ENCODE measurements at places on chromosomes 2 and 18. TPM values are rescaled to one million over a fixed set of nuclear protein-coding genes. Genes with fewer than 3 reads are reported as not detected.
A peak's percentile ranks its signal among the peaks of the same experiment; 100 is the strongest.

The UGT1A10 gene
- total RNA-seq = not detected

The RAPGEF4 gene
- total RNA-seq = 1.8 TPM

The GREB1L gene
- total RNA-seq = 251 TPM

The GPR155 gene
- 0.37 TPM for total RNA-seq

The CNGA3 gene
- total RNA-seq = not detected

The PROC gene
- total RNA-seq = 0.25 TPM

The DOK6 gene
- 0.43 TPM for total RNA-seq

The FASTKD1 gene
- 60.3 TPM for total RNA-seq

The POTEE gene
- 6.5 TPM for total RNA-seq

The SUPT7L gene
- 35.7 TPM for total RNA-seq

The SP9 gene
- not detected for total RNA-seq

DNA sequence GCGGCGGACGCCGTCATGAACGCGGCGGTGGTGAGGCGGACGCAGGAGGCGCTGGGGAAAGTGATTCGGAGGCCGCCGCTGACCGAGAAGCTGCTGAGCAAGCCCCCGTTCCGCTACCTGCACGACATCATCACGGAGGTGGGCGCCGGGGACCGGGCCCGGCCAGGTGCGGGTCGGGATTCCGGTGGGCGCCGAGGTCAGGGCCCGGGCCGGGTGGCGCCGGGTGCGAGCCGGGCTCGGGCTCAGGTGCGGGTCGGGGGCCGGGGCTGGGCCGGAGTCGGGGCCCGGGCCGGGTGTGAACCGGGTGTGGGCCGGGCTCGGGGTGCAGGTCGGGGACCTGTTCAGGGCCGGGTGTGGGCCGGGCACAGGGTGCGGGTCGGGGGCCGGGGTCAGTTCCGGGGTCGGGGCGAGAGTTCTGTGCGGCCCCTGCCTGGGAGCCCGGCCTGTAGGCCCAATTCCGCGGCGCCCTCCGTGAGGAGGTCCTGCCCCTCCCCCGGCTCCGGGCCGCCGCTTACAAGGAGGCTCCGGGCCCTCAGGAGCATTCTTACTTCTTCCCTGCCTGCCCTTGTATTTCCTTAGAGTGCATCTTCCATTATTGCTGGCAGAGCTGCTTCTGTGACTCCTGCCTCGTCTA, 447 bp downstream of the TRAF3IP1 start:
- H3K27ac ChIP-seq = no peak overlapping the region
- H3K27me3 ChIP-seq = peaks cover 18% of the 10 kb centered on the region
- DNase-seq = peak; percentile 63
- H3K36me3 ChIP-seq = no peaks in the 10 kb centered on the region
- peaks cover 6% of the 10 kb centered on the region for H3K4me1 ChIP-seq

GRCh38 chr2:231960810-231961348, 634 bp upstream of the DIS3L2 start:
- DNase-seq = no peak
- H3K27me3 ChIP-seq = no peaks in the 10 kb centered on the region
- no peak overlapping the region for H3K27ac ChIP-seq
- no peaks in the 10 kb centered on the region for H3K36me3 ChIP-seq
- peaks cover 5% of the 10 kb centered on the region for H3K4me1 ChIP-seq

GRCh38 chr2:138632066-138632620, 130.6 kb downstream of the SPOPL start:
- no peak overlapping the region for H3K27ac ChIP-seq
- H3K4me1 ChIP-seq = no peaks in the 10 kb centered on the region
- H3K36me3 ChIP-seq = no peaks in the 10 kb centered on the region
- H3K27me3 ChIP-seq = no peaks in the 10 kb centered on the region
- no peak for DNase-seq

DNA sequence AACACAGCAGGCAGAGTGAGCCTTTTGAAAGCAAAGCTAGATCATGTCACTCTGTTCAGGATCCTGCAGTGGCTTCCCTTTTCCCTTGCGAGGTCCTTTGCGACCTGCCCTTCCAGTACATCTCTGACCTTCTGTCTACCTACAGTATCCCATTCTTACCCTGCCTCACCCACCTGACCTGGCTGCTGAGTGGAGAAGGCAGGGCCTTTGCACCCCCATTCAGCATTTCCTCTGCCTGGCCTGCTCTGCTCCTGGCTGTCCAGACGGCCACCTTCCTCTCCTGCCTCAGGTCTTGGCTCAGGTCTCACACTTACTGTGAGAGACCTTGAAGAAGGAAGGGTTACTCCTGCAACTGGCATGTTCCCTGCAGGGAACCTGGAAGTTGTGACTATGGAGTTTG, 77.4 kb downstream of the MAPRE2 start:
- no peak overlapping the region for H3K27ac ChIP-seq
- H3K4me3 ChIP-seq = no peak overlapping the region
- H3K4me1 ChIP-seq = peaks cover 21% of the 10 kb centered on the region
- H3K27me3 ChIP-seq = no peaks in the 10 kb centered on the region
- no peaks in the 10 kb centered on the region for H3K36me3 ChIP-seq

GRCh38 chr18:22667156-22667555, 249.4 kb upstream of the CTAGE1 start:
- no peak overlapping the region for H3K4me3 ChIP-seq

DNA sequence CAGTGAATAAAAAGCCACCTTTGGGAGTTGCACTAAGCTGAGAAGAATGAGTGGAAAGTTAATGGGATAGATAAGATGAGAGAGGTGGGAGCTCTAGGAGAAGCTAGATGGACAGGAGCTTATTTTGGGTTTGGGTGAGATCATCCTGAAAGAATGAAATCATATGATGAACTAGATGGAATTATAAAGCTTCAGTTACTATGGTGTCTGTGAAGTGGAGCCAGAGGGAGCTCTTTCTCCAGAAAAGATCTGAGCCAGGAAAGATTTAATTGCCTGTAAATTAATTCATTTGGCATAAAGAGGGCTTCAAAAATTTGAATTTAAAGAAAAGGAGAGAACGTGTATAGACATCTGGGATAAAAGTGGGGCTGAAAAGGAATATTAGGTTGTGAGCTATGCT, 10.3 kb downstream of the DNAH6 start:
- no peak overlapping the region for H3K4me3 ChIP-seq
- no peak for DNase-seq
- H3K4me1 ChIP-seq = no peaks in the 10 kb centered on the region
- H3K27me3 ChIP-seq = no peaks in the 10 kb centered on the region
- no peaks in the 10 kb centered on the region for H3K36me3 ChIP-seq
- H3K27ac ChIP-seq = no peak overlapping the region

DNA sequence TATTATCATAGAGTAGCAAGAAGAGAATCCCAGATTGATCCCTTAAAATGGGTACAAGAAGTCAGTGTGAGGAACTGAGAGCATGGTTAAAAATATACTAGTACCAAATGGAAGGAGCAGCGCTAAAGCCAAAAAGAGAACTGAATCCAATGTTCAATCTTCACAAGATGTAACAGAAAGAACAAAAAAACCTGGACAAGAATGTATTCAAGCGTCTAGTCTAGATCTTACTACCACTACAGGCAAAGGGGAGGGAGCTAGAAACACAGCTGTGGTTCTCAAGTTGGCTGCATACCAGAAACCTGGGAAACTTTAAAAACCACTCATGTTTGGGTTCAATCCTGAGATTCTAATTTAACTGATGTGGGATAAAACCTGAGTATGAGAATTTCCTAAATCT, 57.5 kb downstream of the PIAS2 start:
- no peaks in the 10 kb centered on the region for H3K27me3 ChIP-seq
- H3K36me3 ChIP-seq = no peaks in the 10 kb centered on the region
- no peak overlapping the region for H3K4me3 ChIP-seq
- no peak for DNase-seq
- H3K4me1 ChIP-seq = no peaks in the 10 kb centered on the region

- DNase-seq = peak; percentile 27
- H3K4me3 ChIP-seq = no peak overlapping the region
- no peaks in the 10 kb centered on the region for H3K36me3 ChIP-seq
- H3K27me3 ChIP-seq = no peaks in the 10 kb centered on the region
Measured at GRCh38 chr2:128261245-128262128, 57.2 kb downstream of the HS6ST1 start.

- no peaks in the 10 kb centered on the region for H3K36me3 ChIP-seq
- H3K27me3 ChIP-seq = no peaks in the 10 kb centered on the region
- no peak overlapping the region for H3K4me3 ChIP-seq
- no peak for DNase-seq
Measured at GRCh38 chr18:48778344-48779011, 172.3 kb downstream of the SMAD7 start.

DNA sequence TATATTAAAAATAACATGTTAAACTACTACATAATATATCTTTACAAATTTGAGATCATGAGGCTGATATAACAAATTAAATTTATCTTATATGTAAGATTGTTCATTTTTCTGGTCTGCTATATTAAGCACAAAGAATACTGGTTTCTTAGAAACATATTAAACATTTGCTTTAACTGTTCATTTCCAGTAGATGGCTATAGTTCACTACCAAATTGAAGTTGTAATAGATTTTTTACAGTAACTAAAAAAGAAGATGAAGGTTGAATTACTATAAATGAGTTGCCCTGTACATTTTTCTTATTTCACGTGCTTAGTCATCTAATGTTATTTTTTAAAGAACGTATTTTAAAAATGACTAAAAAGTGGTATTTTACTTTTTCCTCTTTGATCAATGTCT, 57.0 kb downstream of the ZNF407 start:
- DNase-seq = no peak

GRCh38 chr2:118430510-118431164, 342.4 kb downstream of the INSIG2 start:
- no peak overlapping the region for H3K4me3 ChIP-seq
- no peak overlapping the region for H3K27ac ChIP-seq
- no peak for DNase-seq
- peaks cover 5% of the 10 kb centered on the region for H3K27me3 ChIP-seq
- no peaks in the 10 kb centered on the region for H3K36me3 ChIP-seq

GRCh38 chr2:95296880-95297487, at the start of gene KCNIP3:
Gene KCNIP3 (plus strand): TSS chr2:95297347. CDS start chr2:95297439, 92 bp downstream.
- no peak within 1 kb of the TSS for H3K27ac ChIP-seq
- no peaks in the 10 kb centered on the region for H3K4me1 ChIP-seq
- no peaks in the 10 kb centered on the region for H3K27me3 ChIP-seq
- DNase-seq = peak; percentile 52

- peak; percentile 65 for DNase-seq
- H3K27ac ChIP-seq = no peak overlapping the region
- H3K36me3 ChIP-seq = no peaks in the 10 kb centered on the region
Measured at GRCh38 chr2:16617282-16618266, 48.1 kb downstream of the CYRIA start.

- DNase-seq = no peak
- no peaks in the 10 kb centered on the region for H3K27me3 ChIP-seq
- no peaks in the 10 kb centered on the region for H3K36me3 ChIP-seq
- H3K27ac ChIP-seq = no peak overlapping the region
- no peak overlapping the region for H3K4me3 ChIP-seq
- H3K4me1 ChIP-seq = peaks cover 9% of the 10 kb centered on the region
Measured at GRCh38 chr2:150426315-150426714, 61.2 kb downstream of the RND3 start.

- H3K27me3 ChIP-seq = no peaks in the 10 kb centered on the region
- H3K27ac ChIP-seq = no peak overlapping the region
- DNase-seq = no peak
Measured at GRCh38 chr2:46320141-46320567, 22.9 kb downstream of the EPAS1 start.

GRCh38 chr2:240451791-240452461, 16.5 kb downstream of the GPC1 start:
- peak; percentile 31 for DNase-seq
- peaks cover 36% of the 10 kb centered on the region for H3K27me3 ChIP-seq
- no peaks in the 10 kb centered on the region for H3K36me3 ChIP-seq
- H3K27ac ChIP-seq = no peak overlapping the region
- peak overlapping the region; percentile 75 for H3K4me3 ChIP-seq

GRCh38 chr2:229611360-229611759, 103.0 kb downstream of the DNER start:
- no peaks in the 10 kb centered on the region for H3K27me3 ChIP-seq
- no peak overlapping the region for H3K27ac ChIP-seq
- H3K4me3 ChIP-seq = no peak overlapping the region
- no peak for DNase-seq
